Ureter (tissue), 1 donor: ENCODE measurements at places on chromosomes 5 and 9.

DNA sequence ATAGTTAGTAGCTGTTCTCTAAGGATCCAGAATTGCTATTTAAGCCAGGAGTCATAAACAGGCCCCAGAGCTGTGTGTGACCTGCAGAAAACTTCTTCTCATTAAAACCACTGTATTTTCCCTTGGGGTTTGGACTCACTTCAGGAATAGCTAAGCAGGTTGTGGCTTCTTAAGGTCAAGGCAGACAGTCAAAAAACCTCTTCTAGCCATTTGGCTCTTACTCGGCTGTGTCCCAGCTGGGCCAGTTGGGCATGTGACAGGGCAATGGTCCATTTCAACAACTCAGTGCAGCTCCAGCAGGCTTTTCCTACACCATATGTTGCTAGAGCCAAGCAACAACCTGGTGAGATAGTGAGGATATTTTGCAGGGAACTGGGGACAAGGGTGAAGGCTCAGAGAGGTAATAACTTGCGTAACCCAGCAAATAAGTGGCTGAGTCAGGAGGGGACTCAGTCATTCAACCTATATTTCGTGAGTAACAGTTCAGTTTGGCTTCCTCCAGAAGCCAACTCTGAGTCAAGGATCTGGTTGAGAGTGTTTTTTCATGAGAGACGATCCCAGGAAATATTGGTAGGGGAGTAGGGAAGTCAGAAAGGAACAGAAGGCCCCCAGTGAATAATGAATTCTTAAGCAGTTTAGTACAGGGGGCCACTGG, 115.4 kb upstream of the PPP2R2B start:
- DNase-seq: no peak

- no peak for DNase-seq
Measured at GRCh38 chr5:2094616-2094995, 211.9 kb upstream of the IRX4 start.

GRCh38 chr9:108083160-108083750, 593.7 kb upstream of the KLF4 start:
- no peak for DNase-seq

GRCh38 chr9:125626187-125626586, 80.8 kb downstream of the MAPKAP1 start:
- no peak for DNase-seq

- no peak for DNase-seq
Measured at GRCh38 chr9:108087781-108088180, 598.2 kb upstream of the KLF4 start.

- no peak for DNase-seq
Measured at GRCh38 chr5:159003045-159004030, 96.4 kb downstream of the EBF1 start.

DNA sequence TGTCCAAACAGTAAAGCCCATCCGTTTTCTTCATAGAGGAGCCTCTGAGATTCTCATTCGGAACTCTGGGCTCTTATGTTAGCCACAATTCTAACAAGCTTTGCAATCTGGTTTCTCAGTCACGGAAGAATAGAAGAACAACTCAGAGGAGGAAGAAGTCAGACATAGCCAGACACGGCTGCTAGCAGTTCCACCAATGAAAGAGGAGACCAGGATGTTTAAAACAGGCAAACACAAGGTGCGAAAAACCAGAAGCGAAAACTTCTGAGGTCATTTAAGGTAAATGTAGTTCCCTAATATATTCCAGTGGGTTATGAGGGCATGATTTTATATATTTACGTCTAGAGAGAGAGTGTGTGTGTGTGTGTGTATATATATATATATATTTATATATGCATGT, 34.1 kb upstream of the GDNF start:
- no peak for DNase-seq

DNA sequence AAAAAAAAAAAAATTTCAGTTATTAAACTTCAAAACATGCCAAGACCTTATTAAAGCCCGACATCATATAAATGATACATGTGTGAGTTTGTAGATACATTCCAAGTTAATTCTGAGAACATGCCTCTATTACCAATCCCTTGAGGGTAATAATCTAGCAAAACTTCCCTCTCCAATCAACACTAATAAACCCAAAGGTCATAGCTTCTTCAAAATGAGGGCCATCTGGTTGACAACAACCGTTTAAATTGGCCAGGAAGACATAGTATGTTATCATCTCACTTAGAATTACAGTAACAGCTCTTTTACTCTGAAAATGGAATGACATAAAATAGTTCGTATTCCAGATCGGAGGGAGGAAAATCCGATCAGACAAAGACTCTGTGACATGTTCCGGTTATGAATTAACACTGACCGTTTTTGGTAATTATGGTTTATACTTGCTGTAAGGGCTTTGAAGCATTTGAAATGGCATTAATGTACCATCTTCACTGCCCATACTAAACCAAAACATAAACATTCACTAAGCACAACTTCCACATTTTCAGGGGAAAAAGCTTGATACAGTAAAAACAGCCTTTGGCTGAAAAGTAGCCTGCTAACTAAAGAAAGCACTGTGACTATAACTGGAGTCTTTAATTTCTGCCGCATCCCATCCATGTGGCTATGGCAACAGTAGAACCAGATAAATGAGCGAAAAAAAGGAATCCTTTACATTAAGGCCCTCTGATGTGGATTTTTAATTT, 50.3 kb downstream of the ANKH start:
- DNase-seq: no peak

DNA sequence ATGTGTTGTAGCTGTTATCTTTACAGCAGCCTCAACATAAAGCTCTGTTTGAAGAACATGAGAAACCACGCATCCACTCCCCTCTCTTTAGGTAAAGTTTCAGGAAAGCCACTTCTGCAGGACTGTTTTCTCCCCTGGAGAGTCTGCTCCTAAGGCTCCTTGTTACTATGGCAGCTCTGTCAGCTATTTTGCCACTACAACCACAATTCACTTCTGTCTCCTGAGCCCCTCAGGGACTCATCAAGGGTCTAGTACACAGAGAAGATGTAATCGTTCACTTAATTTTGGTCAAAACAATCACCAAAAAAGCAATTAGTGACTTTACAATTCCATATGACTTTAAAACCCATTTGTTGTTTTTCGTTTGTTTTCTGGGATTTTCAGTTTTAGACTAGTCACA, 157.7 kb downstream of the FBN2 start:
- no peak for DNase-seq

GRCh38 chr5:1823381-1824034, 22.3 kb downstream of the NDUFS6 start:
- no peak for DNase-seq

DNA sequence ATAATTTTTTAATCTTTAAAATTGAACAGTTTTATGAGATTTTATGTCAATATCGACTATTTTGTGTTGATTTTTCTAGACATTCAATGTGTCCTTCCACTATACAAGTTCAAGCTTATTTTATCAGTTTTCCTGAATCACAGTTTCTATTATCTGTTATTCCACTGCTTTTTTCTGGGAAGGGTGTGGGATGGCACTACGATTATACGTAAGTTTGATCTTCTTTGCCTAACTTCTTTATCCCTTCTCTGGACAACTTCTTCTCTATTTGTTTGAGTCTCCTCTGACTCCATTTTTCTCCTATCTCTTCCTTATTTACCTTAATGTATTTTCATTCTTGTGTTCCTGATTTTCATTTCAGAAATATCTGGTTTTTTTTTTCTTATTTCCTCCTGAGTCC, 24.5 kb downstream of the TBC1D9B start:
- no peak for DNase-seq

- DNase-seq: no peak
Measured at GRCh38 chr5:13217636-13218035, 726.9 kb downstream of the DNAH5 start.

DNA sequence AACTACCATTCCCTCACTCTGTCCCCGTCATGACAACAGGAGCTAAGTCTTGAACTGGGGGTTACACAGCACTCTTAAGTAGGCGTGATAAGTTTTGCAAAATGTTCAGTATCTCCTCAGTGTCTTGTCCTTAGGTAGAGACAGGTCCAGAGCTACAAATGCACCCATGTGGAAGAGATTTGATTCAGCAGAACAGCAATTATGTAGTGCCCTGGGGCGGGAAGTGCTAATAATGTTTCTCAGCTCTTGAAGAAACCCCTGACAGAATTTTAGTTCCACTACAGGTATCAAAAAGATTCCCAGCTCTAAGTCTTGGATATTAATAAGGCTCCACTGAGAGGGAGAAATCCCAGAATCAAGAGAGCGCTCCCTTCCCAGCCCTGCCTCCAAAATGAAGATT, 49.6 kb downstream of the DCP2 start:
- no peak for DNase-seq

GRCh38 chr9:76373784-76374474, 20.3 kb downstream of the RFK start:
- DNase-seq: no peak

DNA sequence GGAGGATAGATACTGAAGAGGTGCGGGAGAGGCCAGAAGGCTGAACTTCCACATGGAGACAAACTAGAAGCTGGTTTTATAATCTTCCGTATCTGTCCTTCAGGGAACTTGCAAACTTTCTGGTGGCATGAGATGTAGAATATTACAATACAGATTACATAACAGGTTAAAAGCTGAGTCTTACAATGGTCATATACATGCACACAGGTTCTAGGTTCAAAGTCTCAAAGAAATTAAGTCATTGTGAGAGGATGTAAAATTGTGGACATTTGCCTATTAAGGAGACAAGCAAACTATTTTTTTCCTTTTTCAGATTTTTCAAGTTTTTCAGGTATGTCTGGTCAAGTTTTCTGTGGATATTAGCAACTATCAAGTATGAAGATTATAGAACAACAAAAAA, 10.4 kb upstream of the ZSWIM6 start:
- no peak for DNase-seq

GRCh38 chr9:114080773-114081440, 2.8 kb upstream of the AMBP start:
- DNase-seq: no peak

- DNase-seq: no peak
Measured at GRCh38 chr9:109349421-109349846, 28.6 kb upstream of the EPB41L4B start.

DNA sequence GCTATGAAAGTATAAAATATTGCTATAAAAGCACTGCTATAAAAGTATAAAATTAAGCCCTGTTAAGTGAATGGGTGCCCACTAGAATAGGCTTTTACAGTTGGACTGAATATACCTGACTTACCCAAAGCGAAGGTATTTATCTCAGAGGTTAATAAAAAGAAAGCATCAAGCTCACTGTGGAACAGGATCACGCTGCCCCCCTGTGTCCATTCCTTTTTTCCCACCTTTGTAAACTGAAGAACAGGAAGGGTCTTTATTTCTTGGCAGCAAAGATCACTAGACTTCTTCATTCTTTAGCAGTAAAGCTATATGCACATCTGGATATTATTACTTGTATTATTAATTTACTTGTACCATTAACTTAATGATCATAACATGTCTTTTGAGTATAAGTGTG, 22.1 kb upstream of the PLPP6 start:
- no peak for DNase-seq

- DNase-seq: no peak
Measured at GRCh38 chr5:111172504-111172903, 51.7 kb upstream of the CAMK4 start.
